ENCODE measurements at places on chromosomes 7 and 10.

DNA sequence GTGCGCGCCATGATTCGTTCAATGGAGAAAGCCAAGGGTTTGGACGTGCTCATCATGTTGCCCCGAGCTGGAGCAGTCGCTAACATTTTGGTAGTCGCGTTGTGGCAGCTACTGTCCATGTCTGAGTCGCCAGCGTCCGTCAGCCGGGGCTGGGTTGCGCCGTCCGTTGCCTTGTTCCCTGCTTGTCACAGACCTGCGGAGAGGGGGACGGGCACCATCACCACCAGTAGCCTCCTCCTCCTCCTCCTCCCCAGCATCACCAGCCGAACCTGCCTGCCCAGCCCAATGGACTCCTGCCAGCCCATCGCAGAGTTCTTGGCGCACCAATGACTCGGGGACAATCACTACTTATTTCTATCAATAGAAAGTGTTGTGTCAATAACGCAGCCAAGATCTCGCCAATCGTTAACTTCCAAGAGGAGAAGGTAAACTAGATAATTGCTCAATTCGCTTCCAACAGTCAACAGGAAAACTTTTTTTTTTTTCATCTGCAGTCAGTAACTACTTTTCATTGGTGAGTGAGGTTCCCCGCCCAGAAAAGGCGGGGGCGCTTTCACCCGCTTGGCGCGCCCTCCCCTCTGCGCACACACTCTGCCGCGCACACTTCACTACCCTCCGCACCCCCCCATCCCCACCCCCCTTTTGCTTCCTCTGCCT, at the start of gene FEZF1:
TSS of gene FEZF1 (minus strand) at position 432 of the 657 bp plus-strand sequence. CDS start at position 119, 313 bp downstream.
- DNase-seq = no peak

DNA sequence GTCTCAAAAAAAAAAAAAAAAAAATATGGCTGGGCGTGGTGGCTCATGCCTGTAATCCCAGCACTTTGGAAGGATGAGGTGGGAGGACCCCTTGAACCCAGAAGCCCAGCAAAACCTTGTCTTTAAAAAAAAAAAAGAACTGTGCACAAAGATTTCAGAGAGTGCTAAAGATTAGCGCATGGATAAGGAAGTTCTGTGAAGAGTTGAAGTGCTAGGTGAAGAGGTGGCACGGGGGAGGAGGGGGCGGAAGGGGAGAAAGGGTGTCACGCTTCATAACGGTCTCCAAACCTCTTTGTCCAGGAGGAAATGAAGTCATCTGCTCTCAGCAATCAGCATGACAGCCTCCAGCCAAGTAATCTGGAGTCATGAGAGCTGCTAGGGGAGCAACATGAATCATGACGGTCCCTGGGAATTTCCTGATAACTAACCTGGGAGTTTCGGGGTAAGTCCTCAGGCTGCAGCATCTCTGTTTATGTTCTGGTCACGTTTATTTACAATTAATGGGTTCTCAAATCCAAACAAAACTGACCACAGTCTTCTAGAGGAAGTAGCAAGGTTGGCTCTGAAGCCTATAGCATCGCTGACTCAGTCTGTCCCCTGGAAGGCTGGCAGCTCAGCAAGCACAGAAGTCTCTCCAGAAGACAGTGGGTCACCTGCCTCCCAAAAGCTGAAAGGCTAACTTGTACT, 1.9 kb upstream of the PLAU start:
- peak; percentile 50 for DNase-seq

GRCh38 chr7:83796760-83797159, 147.8 kb upstream of the SEMA3E start:
- no peak for DNase-seq

GRCh38 chr7:24730018-24730369, 27.3 kb downstream of the GSDME start:
- DNase-seq = no peak

GRCh38 chr7:97346349-97346748, 228.9 kb downstream of the SDHAF3 start:
- DNase-seq = no peak

- DNase-seq = no peak
Observed at GRCh38 chr10:85786401-85786899, 580.1 kb downstream of the GRID1 start.

DNA sequence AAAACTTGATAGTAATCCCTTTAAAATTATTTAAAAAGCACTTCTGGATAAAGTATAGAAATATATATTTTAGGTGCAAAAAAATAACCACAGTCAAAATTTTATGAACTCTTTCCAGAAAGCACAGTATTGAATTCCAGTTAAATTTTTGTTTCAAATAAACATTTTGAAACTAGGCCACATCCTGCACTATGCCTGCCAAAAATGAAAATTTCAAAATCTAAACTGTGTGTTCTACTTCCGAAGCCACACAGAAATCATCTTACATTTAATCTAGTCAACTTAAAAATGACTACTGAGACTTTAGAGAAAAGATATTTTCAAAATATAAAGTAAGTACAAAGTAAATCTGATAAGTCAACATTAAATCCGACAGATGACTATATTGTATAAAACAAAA, 50.0 kb downstream of the MAGI2 start:
- DNase-seq = peak; percentile 29

GRCh38 chr7:21782996-21783395, 162.7 kb downstream of the CDCA7L start:
- DNase-seq = no peak

GRCh38 chr10:86730227-86730626, 26.2 kb upstream of the BMPR1A start:
- DNase-seq = no peak

DNA sequence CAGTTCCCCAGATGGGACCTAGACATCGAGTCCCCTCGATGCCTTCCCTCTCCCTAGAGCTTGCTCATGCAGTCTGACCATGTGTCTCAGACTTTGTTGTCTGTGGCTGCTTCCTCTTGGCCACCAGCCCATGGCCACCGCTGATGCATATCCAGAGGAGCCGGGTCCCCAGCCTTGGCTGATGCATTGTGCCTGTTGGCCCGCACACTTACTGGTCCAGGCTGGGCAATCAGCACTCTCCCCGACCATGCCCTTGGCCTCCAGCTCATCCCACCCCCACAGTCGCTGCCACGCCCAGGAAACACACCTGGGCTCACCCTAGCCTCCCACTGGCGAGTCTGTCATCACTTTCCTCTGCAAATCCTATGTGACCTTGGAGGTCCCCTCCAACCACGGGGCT, 10.1 kb downstream of the NPC1L1 start:
- no peak for DNase-seq

DNA sequence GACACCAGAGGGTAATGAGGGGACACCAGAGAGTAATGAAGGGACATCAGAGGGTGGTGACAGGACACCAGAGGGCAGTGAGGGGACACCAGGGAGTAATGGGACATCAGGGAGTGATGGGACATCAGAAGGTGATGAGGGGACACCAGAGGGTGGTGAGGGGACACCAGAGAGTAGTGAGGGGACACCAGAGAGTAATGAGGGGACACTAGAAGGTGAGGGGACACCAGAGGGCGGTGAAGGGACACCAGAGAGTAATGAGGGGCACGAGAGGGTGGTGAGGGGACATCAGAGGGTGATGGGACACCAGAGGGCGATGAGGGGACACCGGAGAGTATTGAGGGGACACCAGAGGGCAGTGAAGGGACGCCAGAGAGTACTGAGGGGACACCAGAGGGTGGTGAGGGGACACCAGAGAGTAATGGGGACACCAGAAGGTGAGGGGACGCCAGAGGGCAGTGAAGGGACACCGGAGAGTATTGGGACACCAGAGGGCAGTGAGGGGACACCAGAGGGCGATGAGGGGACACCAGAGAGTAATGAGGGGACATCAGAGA, 10.6 kb downstream of the NACAD start:
- DNase-seq = no peak

DNA sequence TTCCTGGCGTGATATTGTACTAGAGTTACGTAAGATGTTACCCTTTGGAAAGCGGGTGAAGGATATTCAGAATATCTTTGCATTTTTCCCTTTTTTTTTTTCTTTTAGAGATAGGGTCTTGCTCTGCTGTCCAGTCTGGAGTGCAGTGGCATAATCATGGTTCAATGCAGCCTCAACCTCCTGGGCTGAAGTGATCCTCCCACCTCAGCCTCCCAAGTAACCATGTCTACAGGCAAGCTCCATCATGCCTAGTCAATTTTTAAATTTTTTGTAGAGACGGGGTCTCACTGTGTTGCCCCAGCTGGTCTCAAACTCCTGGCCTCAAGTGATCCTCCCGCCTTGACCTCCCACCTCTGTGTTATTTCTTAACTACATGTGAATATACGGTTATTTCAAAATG, 18.4 kb downstream of the VPS41 start:
- DNase-seq = no peak

- no peak for DNase-seq
Observed at GRCh38 chr10:31954410-31955191, 26.0 kb upstream of the ARHGAP12 start.

DNA sequence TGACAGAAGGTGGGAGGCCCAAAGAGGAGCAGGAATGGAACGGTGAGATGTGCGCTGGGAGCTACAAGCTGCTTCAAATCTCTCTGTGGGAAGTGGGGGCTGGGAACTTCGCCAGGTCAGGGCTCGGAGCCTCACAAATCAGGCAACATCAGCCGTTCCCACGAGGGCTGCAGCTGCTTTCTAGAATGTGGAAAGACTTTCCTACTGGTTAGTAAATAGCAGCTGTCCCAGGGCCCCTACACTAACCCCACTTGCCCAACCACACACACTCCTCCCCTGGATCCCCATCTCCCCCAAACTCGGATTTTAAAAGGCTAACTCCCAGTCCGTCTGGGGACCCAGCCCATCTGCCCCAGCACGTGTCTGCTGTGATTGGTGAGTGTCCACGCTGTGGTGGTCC, 40.6 kb upstream of the PITRM1 start:
- DNase-seq = peak; percentile 18

- no peak for DNase-seq
Observed at GRCh38 chr10:78875331-78875877, 193.4 kb upstream of the ZMIZ1 start.

GRCh38 chr7:28135760-28136159, 44.8 kb downstream of the JAZF1 start:
- no peak for DNase-seq

GRCh38 chr10:132685101-132685891, 100.7 kb downstream of the NKX6-2 start:
- DNase-seq = no peak

GRCh38 chr7:116769546-116769945, 92.8 kb upstream of the CAPZA2 start:
- DNase-seq = no peak

- DNase-seq = no peak
Observed at GRCh38 chr7:113856010-113856409, 62.8 kb downstream of the PPP1R3A start.

GRCh38 chr7:15407910-15408309, 153.9 kb downstream of the AGMO start:
- DNase-seq = no peak

GRCh38 chr10:124703778-124704427, 40.3 kb downstream of the FAM53B start:
- DNase-seq = no peak

GRCh38 chr7:28075674-28076358, 104.8 kb downstream of the JAZF1 start:
- no peak for DNase-seq

DNA sequence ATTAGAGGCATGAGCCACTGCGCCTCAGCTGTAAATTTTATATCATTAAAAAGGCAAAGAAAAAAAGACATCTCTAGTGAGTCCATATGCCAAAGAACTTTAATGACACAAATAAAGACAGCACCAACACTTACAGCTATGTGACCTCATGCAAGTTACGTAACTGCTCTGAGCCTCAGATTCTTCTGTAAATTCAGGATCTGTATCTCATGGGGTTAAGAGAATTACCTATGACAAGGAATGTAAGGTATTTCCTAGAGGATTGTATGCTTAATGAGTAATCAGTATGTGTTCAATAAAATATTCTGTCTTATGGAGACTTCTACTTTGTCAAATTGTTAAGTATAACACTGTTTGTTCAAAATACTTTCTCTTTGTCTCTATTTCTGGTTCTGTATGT, 274.0 kb upstream of the GLI3 start:
- DNase-seq = no peak

DNA sequence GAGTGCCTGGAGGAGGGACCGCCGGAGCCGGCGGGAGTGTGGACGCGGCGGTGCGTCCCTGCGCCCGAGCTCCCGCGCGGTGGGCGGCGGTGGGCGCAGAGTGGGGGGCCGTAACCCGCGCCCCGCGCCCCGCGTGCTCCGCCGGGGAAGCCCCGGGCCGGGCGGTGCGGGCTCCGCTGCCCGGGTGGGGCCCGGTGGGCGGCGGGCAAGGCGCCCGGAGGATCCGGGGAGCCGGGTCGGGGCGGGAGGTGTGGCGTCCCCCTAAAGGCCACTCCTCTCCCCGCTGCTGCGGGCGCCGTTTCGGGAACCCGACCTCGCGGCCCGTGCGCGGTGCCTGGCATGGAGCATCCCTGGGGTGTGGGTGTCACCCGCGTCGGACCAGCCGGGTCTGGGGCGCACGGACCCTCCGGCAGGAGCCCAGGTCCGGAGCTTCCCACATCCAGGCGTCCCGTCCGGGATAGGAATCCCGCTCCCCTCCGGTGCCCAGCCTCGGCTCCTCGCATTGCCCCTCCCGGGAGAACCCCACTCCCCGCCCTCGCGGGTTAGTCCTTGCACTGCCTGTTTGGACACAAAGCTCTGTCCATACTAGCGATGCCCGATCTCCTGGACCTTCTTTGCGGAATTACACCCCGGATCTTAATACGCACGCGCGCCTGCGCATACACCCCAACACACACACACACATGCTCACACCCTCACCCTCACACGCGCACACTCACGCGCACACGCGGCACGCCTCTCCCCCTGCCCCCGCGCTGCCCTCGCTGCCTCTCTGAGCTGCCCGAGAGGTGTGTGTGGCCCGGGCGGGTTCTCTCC, 723 bp downstream of the MTURN start:
- DNase-seq = peak; percentile 68

- DNase-seq = no peak
Observed at GRCh38 chr7:14691034-14691433, 211.5 kb downstream of the DGKB start.

GRCh38 chr10:14371581-14371980, 40.9 kb upstream of the FRMD4A start:
- DNase-seq = no peak

DNA sequence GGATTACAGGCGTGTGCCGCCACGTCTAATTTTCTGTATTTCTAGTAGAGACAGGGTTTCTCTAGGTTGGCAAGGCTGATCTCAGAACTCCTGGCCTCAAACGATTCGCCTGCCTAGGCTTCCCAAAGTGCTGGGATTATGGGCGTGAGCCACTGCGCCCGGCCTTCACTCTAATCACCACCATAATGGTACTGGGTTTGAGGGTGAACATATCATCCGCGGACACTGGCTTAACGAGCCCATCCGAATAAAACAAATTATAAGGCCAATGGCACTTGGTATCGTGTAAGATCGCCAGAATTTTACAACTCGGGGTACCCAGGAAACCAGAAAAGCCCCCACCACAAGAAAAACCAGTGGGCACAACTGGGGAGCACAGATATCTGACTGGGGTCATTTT, 580 bp downstream of the FAM200A start:
- DNase-seq = no peak

DNA sequence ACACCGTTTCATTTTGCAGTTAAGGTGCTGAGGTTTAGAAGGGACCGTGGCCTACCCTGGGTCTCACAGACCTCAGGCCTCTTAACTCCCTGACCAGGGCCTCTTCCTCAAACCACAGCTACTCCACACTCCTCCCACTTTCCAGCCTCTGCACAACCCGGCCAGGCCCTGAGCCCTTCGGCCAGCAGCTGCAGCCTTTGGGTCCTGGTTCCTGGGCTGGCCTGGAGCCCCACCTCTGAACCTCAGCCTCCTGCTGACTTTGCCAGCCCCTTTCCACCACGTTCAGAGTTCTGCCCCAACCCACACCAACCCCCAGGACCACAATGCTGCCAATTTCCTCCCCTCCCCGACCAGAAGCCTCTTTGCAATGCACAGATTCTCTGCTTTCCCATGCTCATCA, 84.1 kb downstream of the VOPP1 start:
- peak; percentile 79 for DNase-seq
